ENCODE measurements at places on chromosomes 4 and X. TPM values are rescaled to one million over a fixed set of nuclear protein-coding genes. Genes with fewer than 3 reads are reported as not detected.

The SLC10A6 gene
- total RNA-seq: not detected

The SLC38A5 gene
- 38.9 TPM for total RNA-seq

The RPA4 gene
- 0.22 TPM for total RNA-seq

The SPARCL1 gene
- 0.26 TPM for total RNA-seq

The PFKFB1 gene
- 0.70 TPM for total RNA-seq

The RIBC1 gene
- total RNA-seq: 3.0 TPM

The SPATA18 gene
- 1.4 TPM for total RNA-seq

The PPARGC1A gene
- total RNA-seq: 8.9 TPM

The GTPBP6 gene
- 42.8 TPM for total RNA-seq

The WAS gene
- total RNA-seq: 0.84 TPM

DNA sequence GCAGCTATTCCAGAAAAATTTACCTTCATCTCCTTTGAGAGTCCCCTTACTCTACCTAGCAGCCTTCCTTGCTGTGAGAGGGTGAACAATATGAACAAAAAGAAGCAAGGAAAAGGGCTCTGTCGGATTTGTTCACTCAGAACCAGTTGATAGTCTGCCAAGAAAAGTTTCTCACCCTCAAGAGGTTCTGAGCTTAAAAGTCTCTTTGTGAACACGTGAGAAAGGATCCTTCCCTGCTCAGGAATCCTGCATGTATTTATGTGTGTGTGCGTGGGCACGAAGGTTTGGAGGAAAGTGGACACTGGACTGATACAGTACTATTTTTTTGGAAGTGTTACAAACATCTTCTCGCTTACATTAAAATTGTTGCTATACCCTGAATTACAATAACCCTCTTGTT lies 178.6 kb upstream of the JADE1 start:
- DNase-seq: no peak

DNA sequence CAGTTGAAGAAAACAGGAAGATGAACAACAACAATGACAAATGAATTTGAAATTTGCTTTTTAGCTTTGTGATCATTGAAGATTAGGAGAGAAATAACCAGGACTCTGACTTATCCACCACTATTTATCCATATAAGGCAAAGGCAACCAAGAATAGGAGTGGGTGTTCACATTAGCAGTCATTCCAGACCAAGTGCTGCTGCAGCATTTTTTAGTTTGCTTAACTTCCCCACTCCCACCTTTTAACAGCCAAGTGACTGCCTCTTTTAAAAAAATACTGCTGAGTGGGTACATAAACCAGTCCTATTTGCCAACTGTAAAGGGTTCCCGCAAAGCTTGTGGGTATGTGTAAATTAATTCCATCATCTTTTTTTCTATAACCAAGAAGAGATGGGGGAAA lies 230.9 kb downstream of the IQCM start:
- no peak for DNase-seq

GRCh38 chrX:39158801-39159657 lies 357.8 kb downstream of the MID1IP1 start:
- no peak for DNase-seq

DNA sequence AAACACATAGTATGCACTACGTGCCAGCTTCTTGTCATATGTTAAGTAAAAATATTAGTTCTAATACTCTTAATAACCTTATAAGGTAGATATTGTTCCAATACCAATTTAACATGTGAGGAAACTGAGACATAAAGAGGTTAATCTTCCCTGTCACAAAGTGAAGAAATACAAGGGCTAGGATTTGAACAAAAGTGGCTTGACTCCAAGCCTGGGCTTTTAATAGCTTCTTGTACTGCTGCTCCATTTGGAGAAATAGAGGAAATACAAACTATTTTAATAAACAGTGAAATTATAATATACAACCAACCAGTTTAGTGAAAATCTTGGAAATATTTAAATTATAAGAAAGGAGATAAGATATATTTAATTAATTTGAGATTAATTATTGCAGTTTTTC lies 33.2 kb downstream of the TLL1 start:
- DNase-seq: no peak

- peak; percentile 26 for DNase-seq
These were observed 26.5 kb downstream of the HAND2 start for GRCh38 chr4:173503330-173504180.

- no peak for DNase-seq
These were observed 463.4 kb upstream of the MAGEB18 start for GRCh38 chrX:25674776-25675175.

- no peak for DNase-seq
These were observed 262.7 kb downstream of the RCHY1 start for GRCh38 chr4:75251547-75251946.

GRCh38 chrX:9003041-9003440 lies 30.9 kb downstream of the FAM9B start:
- DNase-seq: no peak

GRCh38 chr4:87053176-87053658 lies 118.4 kb downstream of the AFF1 start:
- DNase-seq: no peak

DNA sequence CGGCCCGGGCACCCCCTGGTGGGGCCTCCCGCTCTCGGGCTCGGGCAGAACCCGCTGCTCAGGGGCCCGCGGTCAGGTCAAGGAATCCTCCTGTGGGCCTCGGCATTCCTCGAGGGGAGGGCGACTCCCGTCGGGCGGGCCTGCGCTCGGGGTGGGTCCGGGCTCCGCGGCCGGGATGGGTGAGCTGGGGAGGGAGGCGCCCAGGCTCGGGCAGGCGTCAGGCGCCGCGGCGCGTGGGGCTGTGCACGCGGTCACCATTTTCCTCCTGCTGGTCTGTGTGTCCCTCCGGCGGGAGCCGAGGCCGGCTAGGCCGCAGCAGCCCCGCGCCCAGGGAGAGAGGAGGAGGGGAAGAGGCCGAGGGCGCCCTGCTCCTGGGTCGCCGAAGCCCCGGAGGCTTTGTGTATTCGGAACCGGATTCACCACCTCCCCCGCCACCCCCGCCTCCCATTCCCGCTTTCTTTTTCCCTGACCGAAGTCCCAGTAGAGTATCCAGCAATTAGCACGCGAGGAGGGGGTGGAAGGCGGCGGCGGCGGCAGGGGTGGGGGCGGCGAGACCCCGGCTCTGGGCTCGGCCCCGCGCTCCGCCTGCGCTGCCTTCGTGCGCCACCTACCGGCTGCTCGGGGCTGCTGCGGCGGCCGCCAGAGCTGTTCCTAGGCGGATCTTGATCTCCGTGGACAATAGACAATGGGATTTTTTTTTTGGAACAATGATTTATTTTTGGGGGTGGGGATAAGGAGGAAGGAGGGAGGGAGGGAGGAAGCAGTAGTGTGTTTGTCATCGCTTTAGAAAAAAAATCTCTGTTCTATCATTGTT lies 99.0 kb upstream of the MAML3 start:
- DNase-seq: peak; percentile 97

- peak; percentile 72 for DNase-seq
These were observed 331.0 kb upstream of the EMCN start for GRCh38 chr4:100848841-100849240.

DNA sequence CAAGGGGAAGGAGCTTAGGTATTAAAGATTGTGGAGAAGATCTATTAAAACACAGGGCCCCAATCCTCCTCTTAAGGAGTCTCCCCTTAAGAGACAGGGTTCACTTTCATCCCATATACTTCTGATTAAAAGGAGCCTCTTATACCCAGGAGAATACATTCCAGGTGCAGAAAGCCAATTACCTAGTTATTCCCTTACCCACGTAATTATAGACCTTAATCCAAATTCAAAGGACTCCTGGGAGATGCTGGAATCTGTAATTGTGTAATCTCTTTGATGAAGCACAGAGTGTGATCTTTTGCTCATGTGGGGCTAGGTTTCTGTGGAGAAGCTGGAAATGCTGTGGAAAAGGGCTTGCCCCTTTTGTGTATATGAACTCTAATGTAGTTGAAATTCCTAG lies 1.4 kb upstream of the SEC24B start:
- DNase-seq: no peak

DNA sequence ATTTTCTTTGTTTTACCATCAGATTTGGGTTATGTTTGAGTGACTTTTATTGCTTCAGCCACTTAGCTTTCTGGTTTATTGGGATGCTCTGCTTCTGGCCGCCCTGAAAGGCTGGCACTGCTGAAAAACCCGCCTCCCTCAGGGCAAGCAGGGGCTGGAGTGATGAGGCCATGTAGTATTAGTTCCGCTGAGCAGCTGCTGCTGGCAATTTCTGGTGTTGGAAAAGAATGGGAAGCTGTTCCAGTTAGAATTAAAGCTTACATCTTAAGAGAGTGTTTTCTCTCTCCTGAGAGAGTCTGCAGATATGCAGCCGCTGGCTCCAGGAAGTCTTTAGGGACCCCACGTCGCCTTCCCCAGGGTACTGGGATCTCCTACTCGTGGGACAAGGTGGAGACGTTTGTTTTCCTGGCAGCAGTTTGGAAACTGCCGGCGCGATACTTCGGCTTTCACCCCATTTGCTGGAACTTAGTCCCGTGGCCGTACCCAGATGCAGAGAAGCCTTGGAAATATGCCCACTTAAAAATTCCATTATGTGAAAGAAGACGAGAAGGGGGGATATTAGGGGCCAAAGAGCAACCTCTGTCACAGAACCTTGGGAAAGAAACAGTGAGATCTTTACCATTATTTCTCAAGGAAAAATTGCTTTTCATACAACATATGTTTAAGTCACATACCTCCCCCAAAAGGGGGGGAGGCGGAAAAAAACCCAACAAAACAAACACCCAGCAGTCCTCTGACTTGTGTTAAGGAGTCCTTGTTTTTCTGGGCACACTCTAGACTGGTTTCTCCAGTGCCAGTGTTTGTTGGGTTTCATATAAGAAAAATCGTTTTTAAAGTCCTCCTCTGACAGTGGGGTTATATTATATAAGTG lies 72.6 kb downstream of the TMEM131L start:
- DNase-seq: no peak

DNA sequence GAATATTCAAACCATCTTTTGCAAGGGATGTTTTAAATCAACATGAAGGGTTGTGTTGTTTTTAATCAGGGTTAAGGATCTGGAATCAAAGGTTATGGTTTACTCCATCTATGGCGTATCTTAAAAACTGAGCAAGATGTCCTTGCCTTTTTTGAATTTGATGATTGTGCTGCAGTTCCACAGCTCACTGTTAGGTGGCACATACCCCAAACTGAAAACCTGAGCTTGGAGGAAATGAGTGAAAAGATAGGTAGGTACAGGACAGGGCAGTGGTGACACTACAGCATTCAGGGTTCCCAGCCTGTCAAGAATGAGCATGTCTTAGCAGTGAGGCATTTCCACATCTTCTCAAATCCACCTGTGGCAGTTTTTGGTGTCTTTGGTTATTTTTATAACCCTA lies 13.1 kb upstream of the EOLA1 start:
- DNase-seq: peak; percentile 59

DNA sequence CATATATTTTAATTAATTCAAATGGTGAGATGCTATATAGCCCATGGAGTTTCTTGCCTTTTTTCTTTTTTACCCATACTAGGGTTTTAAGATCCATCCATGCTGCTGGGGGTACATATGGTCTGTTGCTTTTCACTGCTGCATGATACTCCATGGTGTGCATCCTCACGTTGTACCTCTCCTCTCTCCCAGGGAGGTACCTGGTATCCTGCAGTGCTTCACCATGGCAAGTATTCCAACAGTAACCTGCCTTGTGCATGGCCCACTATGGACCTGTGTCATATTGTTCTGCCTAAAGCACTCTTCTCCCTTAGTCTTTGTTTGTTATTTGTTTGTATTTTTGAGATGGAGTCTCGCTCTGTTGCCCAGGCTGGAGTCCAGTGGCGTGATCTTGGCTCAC lies 114.3 kb upstream of the GPC4 start:
- DNase-seq: no peak

DNA sequence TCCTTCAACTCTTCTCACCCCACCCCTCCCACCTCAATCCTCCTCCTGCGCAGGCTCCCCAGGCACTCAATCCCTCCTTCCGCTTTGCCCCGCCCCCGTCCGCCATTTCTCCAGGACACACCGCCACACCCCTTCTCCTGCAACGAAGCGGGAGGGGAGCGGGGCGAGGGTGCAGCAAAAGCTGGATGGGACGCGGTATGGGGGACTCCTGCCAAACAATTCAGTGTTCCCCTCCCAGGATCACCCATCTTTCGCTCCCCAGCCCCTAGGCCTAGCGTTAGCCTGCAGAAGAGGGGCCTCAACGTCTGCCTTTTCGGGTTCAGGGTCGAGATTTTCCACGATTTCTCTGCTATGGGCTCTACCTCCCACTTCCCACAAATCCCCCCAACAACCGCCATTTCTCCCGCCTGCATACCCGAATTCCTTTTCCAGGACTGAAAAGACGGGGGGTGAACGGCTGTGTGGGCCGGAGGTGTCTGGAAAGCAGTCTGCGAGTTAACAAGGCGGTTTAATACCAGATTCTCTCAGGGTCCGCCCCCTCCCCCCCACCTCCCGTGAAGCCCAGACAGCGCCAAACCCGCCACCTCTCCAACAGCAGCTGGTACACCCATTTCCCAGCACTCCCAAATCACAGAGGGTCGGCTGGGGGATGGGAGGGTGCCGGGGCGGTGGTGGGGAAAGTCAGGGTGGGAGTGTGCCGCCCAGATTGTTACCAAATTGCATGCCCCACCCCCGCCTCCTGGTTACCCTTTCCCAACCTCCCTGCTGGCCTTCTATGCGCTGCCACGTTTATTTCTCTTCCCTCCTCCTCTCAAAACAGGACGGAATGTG lies 774 bp downstream of the ARMCX2 start:
- peak; percentile 88 for DNase-seq

GRCh38 chr4:7766661-7767345 lies 172.9 kb downstream of the AFAP1 start:
- DNase-seq: no peak

DNA sequence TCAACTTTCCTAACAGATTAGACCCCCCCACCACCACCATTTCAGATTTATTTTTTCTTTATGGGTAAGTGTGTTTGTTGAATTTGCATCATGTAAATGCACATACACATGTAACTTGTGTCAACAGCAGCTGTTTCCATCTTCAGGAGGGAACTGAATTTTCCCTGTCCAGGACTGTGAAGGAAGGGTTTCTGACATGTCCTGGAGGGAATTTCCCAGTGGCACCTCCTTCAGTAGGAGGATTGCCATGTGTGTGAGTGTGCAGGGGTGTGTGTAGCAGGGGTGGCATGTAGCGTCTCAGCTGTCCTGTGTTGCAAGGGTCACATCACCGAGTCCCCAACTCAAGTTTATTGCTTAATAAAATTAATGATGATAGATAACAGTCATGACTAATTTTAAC lies 19.7 kb downstream of the HERC6 start:
- DNase-seq: no peak

GRCh38 chr4:1293991-1294390 lies 4.3 kb downstream of the MAEA start:
- DNase-seq: peak; percentile 39

- DNase-seq: peak; percentile 89
These were observed 8.3 kb downstream of the ZIC3 start for GRCh38 chrX:137574102-137574783.

- no peak for DNase-seq
These were observed 31.5 kb downstream of the RAI2 start for GRCh38 chrX:17829566-17829965.

GRCh38 chrX:17559728-17560379 lies 177.4 kb upstream of the SCML1 start:
- DNase-seq: no peak
